LNCaP clone FGC (cell line): ENCODE measurements at places on chromosomes 3 and 15.

- DNase-seq = no peak
Measured at GRCh38 chr3:177860184-177860583, 662.9 kb upstream of the TBL1XR1 start.

DNA sequence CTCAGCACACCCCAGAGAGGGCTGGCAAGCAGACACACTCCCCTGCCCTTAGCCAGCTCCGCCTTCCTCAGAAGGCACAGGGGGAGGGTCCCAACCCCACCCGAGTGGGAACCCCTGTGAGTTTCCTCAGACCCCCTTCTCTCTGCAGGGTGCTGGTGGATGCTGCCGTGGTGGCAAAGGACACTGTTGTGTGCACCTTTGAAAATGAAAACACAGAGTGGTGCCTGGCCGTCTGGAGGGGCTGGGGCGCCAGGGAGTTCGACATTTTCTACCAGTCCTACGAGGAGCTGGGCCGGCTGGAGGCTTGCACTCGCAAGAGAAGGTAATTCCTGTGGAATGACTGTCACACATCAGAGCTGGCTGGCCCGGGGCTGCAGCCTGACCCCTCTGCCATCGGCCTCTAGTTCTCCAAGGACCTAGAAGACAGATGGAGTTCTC is 149.4 kb downstream of the LRRK1 start:
- no peak for DNase-seq

DNA sequence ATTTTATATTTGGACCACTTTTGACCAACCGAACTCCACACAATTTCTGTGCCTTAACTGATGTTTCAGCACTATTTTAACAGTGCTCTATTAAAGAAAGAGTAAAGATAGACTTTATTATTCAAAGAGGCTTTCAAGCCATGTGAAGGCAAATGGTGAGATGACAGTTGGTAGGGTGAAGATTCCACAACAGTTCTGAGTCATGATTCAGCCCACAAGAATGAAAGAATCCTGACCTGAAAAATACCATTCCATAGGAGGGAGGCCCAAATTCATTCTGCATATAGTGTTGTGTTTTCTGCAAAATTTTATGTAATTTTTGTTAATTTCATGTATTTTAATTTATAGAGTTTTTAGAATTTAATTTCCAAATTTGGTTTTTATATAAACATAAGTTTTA is 135.6 kb upstream of the STAC start:
- DNase-seq = no peak

- DNase-seq = peak; percentile 52
Measured at GRCh38 chr15:51623386-51623938, 891 bp upstream of the DMXL2 start.

- no peak for DNase-seq
Measured at GRCh38 chr3:15206662-15207576, 873 bp downstream of the CAPN7 start.

GRCh38 chr3:45759851-45760250 is 36.5 kb downstream of the SLC6A20 start:
- DNase-seq = no peak

- DNase-seq = no peak
Measured at GRCh38 chr15:98522127-98522526, 126.2 kb upstream of the IGF1R start.

GRCh38 chr3:132564070-132564465 is 33.0 kb upstream of the ACKR4 start:
- DNase-seq = no peak

- no peak for DNase-seq
Measured at GRCh38 chr15:48935236-48935635, 28.5 kb downstream of the SHC4 start.

DNA sequence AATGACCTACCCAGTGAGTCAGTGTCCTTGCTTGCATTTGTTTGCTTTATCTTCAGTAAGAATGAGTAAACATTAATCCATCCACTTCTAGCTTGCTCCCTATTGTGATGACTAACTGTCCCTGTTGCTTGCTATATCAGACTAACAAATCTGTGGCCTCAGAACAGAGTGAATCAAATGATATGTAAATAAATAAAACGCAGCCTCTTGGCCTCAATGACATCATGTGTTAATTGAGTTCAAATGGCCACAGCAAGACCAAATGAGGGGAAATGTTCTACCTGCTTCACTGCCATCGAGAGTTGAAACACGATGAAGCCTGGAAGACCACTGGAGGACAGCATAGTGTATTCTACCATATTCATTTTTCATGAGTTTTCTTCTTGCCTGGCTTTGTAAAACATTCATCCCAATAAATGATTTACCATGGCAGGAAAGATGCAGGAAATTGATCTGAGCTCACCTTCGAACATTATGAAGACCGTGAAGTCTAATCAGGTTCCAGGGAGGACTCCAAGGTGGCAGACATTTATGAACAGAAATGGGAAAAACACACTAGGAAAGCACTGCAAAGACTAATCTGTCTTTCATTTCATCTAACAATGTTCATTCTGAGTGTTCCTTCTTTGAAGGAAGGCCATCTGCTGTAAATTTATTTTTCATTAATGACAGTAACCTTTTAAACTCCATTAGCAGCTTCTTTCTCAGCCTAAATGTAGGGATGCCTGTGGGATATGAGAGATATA is 1144.5 kb downstream of the TUSC7 start:
- peak; percentile 67 for DNase-seq

- DNase-seq = peak; percentile 89
Measured at GRCh38 chr3:9970020-9970652, 16.5 kb downstream of the EMC3 start.

DNA sequence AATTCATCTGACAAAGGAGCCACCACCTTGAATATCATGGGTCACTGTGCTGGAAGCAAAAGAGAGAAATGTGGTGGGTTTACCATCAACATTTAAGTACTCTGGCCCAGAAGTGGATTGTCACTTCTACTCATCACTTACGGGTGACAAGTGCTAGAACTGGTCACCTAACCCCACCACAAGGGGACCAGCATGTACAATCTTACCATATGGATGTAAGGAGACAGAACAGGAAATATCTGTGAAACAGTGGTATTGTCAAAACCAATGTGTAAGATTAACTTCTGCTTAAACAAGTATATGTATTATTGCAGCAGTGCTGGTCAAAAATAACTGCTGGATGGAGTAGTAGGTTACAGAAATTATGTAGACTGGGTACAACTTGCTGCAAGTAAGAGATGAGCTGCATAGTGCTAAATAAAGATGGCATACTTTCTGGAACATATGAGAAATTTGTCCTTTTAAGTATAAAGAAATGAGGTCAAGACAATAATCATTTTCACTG is 171.8 kb downstream of the POTEB3 start:
- no peak for DNase-seq

DNA sequence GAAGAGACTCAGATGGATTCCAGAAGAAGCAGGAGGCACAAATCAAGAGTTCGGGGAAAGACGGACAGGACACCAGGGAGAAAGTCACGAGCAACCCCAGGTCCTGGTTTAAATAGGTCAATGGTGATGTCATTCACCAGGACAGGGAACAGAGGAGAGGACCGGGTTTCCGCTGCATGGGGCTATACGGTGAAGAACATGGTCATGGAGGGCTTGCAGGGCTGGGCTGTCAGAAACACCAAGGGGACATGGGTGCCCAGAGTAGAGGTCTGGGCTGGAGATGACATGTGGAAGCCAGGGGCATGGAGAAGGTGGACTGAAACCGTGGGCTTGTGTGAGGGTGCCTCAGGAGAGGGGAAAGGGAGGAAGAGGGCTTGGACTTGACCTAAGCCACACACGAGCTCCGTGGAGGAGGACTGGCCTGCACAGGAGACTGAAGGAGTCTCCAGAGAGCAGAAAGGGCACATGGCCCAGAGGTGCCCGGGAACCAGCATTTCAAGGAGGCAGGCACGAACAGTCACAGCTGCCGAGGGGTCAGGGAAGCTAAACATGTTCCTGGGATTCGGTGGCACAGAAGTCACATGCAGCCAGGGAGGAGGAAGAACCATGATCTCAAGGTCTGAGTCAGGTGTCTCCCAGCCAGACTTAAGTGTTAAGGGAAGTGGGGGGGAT is 54.2 kb upstream of the RPL32 start:
- no peak for DNase-seq

DNA sequence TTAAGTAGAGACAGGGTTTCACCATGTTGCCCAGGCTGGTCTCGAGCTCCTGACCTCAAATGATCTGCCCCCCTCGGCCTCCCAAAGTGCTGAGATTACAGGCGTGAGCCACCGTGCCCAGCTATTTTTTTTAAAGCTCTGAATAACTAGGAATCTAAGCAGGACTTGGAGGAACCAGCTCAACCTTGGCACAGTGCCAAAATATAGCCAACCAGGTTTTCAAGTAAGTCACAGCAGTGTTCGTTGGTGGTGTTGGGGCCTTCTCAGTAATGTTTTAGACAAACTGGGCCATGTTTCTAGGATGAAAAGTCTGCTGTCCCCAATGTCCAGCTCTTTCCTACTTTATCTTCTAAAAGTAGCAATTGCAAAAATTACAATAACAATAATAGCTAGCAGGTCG is 6.4 kb upstream of the ADAM10 start:
- no peak for DNase-seq
